MM.1S (cell line): ENCODE measurements at places on chromosomes 12 and 14.

DNA sequence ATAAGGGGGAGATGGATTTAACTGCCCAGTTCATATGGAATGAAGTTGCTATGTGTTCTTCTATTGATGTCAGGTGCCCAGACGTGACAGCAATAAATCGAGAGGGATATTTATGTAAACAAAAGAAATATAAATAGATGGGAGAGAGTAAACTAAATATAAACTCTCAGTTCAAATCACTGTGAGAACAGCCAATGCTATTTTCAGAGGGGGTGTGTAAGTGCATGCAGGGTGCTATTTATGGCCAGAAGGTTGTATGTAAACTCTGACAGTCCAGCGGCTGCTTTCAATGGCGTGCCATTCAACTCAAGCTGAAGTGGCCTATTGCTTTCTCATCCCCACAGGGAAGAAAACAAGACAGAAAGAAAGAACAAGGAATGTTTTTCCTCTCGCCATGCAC lies 127.2 kb downstream of the KCNA5 start:
- DNase-seq = no peak

GRCh38 chr14:90551733-90552464 lies 155.1 kb downstream of the CALM1 start:
- DNase-seq = no peak

DNA sequence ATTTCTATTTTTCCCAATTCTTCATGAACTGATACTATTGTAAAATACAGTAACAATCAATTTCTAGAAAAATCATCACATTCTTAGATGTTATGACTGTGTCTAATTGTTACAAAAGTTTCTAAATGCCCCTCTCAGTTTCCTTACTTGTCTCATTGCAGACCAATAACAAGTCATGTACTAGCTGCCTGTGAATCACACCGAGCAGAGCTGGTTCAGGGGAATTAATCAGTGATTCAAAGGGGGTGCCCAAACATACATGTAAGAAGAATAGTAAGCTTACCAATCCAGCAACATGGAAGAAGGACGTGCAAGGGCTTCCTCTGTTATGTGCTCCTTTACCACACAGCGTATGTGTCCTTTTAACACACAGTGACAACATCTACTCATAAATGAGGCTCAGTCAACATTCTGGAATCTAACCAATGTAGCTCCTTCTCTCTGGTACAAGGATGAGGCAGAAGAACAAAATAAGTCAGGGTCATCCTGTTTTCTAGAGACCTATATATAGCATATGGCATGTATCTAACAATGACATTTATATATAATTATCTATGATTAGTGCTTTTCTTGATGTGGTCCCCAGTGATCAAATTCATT lies 126.4 kb downstream of the SCN8A start:
- DNase-seq = no peak

DNA sequence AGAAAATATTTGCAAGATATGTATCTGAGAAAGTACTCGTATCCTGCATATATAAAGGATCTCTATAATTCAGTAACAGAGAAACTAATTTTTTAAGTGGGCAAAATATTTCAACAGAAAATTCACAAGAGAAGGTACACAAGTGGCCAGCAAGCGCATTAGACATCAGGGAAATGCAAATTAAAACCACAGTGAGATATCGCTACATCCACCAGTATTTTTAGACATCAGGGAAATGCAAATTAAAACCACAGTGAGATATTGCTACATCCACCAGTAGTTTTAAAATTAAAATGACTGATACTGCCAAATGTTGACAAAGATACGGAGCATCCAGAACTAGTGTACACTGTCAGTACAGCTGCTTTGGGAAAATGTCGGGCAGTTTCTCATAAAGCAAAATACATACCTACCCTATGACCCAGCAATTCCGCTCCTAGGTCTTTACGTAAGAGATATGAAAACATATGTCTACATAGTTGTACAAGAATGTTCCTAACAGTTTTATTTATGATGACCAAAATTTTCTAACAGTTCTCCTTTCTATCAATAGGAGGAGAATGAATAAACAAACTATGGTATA lies 2.8 kb upstream of the KCNK13 start:
- DNase-seq = no peak

GRCh38 chr12:80979251-80979650 lies 41.5 kb upstream of the LIN7A start:
- DNase-seq = no peak

DNA sequence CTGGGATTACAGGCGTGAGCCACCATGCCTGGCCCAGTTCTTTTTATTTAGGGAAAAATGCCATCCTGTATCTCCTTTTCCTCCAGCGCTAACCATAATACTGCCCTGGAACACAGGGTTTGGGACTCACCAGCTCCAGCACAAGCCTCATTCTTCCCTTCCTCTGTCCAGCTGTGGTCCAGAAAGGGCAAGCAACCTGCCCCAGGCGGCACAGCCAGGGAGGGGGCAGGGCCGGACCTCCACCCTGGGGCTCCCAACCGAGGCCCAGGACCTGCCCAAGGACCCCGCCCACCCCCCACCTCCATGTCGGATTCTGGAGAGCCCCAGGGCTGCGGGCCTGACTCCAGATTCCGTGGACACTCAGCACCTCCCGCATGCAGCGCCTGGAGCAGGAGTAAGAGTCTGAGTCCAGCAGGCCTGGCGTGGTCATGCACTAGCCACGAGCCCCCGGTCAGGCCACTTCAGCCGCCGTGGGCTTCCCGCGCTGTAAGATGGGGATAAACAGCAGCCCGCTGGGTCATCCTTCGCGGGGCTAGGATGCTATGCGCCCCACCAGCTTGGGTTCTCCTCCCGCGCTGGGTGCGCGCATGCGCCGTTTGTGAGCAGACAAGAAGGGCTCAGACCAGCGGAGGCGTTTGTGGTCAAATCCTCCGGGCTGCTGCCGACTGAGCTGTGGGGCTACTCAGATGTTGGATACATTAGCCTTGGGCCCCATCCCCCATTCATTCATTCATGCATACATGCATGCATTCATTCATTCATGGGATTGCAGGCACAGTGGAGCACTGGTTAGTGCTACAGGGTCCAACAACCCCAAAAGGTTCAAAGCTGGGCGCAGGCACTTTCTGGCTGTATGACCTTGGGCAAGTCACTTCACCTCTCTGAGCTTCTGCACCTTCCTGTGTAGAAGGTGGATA lies 16.3 kb downstream of the TMEM119 start:
- DNase-seq = no peak

- no peak for DNase-seq
These were observed 67.6 kb downstream of the PIWIL1 start for GRCh38 chr12:130405332-130405731.

- DNase-seq = no peak
These were observed 21.4 kb downstream of the ZNF268 start for GRCh38 chr12:133202493-133203343.

- no peak for DNase-seq
These were observed 23.6 kb downstream of the RASSF3 start for GRCh38 chr12:64633940-64634337.

DNA sequence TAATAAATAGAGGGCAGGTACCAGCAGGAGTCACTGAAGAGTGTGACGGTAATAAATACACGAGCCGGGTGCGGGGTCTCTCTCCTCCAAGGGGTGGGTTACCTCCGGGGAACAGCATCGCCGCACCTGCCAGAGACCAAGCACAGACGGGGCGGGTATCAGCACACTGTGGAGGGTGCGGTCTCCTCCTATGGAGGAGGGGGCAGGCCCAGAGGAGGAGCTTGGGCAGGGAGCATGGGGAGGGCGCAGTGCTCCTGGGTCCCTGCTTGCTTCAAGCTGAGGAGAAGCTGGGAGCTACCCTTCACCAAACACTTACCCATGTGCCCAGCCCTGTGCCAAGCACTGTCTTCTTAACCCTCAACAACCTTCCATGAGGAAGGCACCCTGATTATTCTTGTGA lies 12.8 kb downstream of the PGF start:
- DNase-seq = no peak

DNA sequence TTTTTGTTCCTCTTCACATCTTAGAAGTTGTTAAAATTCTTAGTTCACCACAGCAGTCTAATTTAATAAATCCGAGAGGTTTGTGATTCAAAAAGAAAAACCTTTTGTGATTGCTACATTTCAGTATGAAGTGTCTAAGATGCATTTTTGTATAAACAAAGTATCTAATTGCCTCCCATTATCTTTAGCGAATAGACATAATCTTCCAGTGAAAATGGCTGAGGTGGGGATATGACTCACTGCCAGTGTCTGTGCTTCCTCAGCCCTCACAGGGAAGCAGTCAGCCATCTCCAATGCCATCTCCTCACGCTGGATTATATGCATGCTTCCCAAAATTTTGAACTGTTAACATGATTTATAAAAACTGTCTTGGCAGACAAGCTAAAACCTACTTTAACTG lies 7.6 kb downstream of the GCH1 start:
- DNase-seq = no peak

- DNase-seq = no peak
These were observed 4.4 kb downstream of the ZNF219 start for GRCh38 chr14:21093769-21094681.

DNA sequence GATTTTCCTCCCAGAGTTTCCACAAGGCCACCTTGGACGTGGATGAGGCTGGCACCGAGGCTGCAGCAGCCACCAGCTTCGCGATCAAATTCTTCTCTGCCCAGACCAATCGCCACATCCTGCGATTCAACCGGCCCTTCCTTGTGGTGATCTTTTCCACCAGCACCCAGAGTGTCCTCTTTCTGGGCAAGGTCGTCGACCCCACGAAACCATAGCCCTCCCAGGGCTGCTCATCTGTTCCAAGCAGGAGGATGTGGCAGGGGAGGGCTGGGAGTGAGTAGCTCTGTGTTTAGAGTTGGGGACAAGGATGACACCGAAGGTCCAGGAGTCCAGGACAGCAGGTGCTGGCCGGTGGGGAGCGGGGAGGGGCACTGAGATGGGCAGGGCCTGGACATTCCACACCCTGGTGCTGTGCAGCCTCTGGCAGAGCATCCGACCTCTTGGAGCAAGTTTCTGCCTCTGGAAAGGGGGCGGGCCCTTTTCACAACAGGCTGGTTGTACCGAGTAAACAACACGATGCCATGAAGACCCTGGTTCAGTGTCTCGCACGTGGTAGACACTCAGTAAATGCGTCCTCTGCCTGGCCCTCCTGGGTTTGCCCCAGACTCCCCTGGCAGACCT lies 8.2 kb downstream of the SERPINA4 start:
- DNase-seq = no peak

DNA sequence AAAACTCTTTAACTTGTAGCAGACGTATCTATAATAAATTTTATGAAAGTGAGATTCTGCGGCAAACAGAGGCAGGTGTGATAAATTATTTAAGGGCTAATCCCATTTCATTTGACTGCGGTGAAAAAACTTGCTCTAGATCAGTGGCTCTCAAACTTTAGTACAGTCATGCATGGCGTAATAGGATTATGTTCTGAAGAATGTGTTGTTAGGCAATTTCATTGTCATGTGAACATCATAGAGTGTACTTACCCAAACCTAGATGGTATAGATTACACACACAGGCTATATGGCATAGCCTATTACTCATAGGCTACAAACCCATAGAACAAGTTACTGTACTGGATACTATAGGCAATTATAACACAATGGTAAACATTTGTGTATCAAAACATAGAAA lies 83.7 kb downstream of the HEATR5A start:
- DNase-seq = no peak

DNA sequence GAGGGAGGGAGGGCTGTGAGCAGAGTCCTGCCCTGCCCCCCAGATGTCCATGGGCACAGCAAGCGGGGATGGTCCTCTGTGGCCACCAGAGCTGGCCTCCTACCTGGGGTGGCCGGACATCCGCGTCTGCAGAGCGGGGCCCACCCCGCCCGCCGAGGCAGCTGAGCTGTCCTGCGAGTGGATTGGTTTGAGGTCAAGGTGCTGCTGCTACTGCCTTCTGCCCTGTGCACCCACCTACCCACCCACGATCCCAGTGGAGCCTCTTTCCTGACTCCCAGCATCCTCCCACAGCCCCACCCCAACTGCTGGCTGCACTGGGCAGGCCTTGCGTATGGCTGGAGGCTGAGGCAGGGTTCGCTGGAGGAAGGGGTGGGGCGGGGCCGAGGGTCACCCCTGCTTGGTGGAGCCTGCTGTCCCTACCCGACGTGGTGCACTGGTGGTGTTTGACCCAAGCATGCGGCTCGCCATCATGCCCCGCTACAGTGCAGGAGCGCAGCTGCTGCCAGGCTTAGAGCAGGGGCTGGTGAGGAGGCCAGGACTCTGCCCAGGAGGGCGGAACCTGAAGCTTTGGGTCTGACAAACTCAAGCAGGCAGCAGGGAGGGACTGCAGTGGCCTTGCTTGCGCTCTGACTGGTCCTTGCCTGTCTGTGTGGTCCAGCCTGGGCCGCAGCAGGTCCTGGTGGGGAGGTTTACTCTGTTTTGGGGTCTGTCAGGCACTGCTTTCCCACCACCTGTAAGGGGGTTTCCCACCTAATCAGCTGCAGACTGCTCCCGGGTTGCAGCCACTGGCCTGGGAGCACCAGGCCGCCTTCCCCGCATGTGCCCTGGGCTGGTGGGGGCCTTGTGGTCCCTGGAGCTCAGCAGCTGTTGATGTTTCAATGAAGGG lies 23.7 kb downstream of the CEP170B start:
- no peak for DNase-seq

- DNase-seq = peak; percentile 64
These were observed 373.5 kb upstream of the OR4E1 start for GRCh38 chr14:22047115-22047514.

GRCh38 chr12:29725587-29726320 lies 58.0 kb downstream of the TMTC1 start:
- no peak for DNase-seq

DNA sequence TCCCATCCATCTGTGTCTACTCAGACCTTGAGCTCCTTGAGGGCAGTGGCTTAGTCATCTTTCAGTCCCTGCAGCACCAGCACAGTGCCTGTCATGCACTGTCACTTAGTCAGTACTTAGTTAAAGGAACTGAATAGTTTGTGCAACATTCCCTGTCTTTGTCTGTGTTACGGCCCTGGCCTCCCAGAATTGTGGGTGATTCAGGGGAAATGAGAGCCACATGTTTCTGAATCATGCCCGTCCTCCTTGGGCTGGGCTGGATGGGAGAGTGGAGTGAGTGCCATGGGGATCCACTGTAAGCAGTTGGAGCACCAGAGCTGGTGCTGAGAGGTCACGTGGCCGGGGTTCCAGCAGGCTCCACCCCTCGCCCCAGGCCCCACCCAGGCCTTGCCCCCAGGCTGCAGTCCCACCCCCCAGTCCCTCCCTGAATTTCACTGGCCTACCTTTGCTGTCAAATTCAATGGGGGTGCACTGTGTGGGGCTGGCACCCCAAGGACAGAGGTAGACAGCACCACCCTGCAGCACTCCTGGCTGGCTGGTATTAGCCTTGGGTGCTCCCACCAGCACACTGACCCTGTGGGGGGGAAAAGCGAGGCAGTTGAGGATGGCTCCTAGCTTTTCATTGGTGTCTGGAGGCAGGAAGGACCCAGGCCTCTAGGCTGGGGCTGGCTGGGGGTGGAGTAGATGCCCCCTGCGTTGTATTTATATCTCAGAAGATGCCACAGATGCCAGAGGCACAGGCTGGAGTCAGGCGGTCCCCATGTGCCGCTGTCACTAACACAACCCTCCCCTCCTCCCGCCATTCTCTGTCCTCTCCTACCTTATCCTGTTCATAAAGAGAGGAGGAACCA lies 7.5 kb downstream of the ITGA5 start:
- DNase-seq = no peak
